NCI-H1694 treated with DMSO at 0.1 percent for 48 hours (cell line): ENCODE measurements at places on chromosomes 6 and 20.

DNA sequence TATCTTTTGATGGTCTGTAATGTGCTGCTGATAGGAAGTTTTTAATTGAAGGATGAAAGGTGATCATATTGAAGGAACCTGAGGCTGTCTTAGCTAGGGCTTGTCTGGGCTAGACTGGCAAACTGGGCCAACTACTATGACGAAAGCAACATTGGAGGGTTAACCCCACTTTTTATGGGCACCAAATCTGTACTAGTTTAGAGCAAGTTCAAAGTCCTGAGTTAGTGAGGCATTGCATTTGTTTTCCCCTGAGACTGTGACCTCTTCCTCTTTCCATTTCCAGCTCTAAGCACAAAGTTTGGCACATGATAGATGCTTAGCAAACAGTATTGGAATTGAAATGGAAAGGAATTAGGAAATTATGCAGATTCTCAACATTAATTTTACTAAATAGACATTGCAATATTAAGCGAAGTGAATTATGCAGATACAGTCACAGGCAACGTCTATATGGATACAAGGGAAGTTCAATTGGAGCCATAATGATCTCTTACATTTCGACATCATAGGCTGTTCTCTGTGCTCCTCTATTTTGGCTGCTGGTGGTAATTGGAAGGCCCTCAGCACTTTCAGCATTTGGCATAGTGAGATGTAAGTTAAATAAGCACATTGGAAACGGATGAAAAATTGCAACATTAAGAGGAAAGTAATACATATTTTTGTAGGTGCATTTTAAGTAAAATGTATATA is 22.2 kb downstream of the CEP57L1 start:
- no peak for DNase-seq

- DNase-seq = peak; percentile 27
Observed at GRCh38 chr6:78810146-78810545, 57.2 kb upstream of the IRAK1BP1 start.

DNA sequence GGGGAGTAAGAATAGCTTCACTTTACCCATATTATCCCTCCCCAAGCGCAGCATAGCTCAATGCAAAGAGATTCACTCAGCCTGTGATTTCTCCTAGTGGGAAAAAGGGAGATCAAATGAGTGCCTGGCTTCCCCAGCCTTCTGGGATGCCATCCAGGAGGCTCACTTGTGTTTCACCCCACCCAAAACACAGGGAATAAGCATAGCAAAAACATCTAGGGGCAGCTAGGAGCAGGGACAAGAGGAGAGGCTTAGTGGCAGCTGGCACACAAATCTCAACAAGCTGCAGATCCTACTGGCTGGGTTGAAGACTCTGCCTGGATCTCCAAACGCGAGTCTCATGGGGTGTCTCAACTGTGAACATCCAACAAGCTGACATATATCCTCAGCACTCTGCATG is 715.8 kb downstream of the RNF144B start:
- no peak for DNase-seq

DNA sequence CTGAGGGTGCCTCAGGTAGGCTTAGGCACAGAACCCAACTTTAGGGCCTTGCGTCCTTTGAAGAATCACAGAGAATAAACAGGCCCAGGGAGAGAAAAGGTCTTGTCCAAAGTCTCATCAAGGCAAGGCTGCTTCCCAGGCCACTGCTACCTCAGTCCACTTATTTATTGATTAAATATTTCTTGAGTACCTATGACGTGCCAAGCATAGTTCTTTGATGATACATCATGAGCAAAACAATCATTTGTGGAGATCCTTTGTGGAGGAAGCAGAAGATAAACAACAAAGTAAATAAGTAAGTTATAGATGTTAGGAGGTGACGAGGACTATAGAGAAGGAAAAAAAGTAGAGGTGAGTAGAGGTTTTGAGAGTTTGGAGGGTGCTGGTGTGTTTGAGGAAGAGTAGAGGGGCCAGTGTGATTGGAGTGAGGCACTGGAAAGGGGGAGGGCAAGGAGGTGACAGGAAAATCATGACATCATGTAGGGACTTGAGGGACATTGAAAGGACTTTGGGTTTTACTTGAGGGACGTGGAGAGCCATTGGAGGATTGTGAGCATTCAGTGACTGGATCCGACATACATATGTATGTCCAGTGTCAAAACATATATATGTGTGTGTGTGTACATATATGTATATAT is 14.1 kb upstream of the CHMP4B start:
- DNase-seq = no peak

DNA sequence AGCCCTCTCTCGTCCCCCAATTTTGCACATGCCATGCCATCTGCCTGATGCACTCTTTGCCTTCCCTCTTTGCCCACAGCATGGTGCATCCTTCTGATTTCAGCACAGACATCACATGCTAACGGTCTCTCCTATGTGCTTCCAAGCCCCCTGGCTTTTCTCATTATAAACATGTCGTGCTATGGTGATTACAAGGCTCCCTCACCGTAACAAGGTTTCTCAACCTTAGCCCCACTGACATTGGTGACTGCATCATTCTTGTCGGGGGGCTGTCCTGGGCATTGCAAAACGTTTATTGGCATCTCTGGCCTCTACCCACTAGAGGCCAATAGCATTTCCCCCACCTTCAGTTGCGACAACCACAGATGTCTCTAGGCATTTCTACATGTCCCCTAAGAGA is 187.2 kb downstream of the TFAP2C start:
- no peak for DNase-seq
